ENCODE measurements at places on chromosomes 6 and 20.
A peak's percentile ranks its signal among the peaks of the same experiment; 100 is the strongest.

- DNase-seq = no peak
These were observed 444.9 kb upstream of the RNF217 start for GRCh38 chr6:124517339-124517738.

DNA sequence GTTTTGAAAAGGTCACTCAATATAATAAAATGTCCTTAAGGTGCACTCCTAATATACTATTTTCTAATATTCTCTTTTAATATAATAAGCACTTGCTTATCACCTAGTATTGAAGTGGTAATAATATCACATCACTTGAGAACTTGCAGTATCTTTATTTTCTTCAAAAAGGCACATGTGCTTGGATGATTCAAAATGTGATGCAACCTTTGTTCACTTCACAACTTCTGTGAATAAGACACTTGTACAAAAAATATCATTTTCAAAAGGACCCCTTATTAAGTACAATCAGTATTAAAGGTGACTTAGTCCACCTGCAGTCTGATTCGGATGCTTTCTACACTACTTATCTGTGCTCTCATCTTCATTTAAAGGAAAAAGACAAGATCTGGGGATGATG is 3.4 kb downstream of the PRELID3B start:
- no peak for DNase-seq

GRCh38 chr6:126447367-126447766 is 107.5 kb downstream of the CENPW start:
- no peak for DNase-seq

- no peak for DNase-seq
These were observed 74.2 kb downstream of the RIOK1 start for GRCh38 chr6:7463785-7464184.

GRCh38 chr6:22825210-22825609 is 255.8 kb downstream of the HDGFL1 start:
- DNase-seq = no peak

DNA sequence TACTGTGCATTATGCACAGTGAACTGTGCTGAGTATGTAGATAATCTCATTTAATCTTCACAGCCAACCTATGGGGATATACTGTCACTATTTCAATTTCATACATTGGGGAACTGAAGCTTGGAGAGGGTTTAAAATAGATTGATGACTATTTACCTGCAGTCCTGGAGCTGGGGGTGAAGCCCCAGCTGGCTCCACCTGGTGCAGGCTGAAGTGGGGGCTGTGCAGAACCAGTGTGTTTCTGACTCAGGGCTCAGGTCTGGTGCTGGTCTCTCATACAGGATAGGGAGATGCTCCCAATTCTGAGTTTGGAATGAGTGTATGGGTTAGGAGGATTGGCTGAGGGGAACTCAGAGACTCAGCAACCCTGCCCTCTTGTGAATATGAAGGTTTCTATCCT is 176.1 kb upstream of the CEP162 start:
- no peak for DNase-seq

DNA sequence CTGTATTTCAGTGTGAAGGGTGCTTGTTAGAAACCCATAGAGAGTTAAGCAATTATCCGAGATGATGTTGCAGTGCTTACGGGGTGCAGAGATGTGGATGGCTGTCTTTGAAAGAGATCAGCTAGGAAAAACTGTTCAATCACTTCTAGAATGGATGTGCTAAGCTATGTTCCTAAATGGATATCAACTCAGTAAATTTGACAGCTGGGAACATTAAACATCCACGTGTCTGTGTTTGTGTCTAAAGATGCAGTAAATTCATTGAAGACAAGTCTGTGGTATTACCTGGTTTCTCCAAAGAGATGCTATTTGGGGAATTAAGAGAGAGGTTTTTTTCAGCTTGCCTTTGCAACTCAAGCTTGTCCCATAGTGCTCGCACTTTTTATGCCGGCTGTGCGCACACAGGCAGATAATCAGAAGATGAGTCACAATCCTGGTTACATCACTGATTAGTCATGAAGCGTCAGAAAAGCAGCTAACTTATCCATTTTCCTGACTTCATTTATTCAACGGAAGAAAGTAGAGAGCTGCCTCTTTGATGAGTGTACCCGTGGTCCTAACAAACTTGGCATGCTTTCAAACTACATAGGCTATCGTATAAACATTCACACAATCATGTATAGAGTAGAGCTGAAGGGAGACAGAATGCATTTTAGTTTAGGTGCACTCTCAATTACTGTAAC is 691.7 kb upstream of the SLC35B3 start:
- no peak for DNase-seq

GRCh38 chr20:63734111-63734945 is 2.1 kb upstream of the LIME1 start:
- DNase-seq = no peak

GRCh38 chr6:101572627-101573026 is 179.1 kb downstream of the GRIK2 start:
- no peak for DNase-seq

DNA sequence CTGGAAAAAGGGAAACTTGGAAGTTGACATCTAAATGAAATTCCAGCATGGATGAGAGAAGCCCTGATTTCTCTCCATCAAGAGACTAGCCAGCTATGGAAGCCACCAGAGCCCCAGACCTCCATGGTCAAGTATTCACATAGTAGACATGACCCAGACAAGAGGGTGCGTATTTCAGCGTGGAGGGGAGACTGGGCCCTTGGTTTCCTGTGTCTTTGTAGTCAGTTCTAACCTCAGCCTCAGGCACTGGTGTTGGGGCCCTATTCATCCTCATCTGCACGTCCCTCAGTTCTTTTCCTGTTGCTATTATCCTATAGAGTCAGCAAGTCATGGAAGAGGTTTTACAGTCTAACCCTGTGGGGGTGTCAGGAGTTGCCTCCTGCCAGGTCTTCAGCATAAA is 12.5 kb downstream of the GNL1 start:
- no peak for DNase-seq

DNA sequence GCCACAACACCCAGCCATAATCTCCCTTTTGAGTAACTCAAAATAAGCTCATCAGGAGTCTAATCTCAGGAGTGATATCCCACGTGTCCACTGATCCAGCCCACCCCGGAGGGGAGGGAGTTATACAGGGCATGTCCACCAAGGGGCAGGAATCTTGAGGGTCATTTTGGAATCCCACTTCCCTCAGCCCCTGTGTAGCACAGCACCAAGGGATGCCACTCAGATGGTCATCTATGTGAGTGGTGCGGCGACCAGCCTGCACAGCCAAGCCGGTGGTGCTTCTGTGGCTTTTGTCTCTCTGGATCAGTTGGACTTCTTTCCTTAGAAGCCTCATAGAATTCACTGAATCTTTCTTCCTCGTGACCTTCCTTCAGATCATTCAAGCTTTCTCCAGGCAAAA is 11.0 kb upstream of the BCAS4 start:
- DNase-seq = no peak

DNA sequence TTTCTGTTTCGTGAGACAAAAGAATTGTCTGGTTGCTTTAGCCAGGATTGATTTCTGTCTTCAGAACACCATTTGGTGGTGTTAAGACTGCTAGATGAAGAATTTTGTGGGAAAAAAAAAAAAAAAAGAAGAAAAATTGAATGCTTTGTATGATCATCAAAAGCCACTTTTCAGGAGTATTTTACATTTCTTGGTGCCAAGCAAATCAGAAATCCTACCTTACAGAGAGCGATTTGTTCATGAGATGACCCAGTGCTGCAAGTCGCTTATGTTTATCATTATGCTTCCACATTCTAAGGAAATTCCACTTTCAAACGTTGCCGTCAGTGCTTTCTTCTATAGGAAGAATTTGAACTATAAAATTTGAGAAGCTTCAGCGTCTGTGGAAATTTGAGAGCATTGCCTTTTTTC is 228.7 kb downstream of the BCKDHB start:
- DNase-seq = no peak

- no peak for DNase-seq
These were observed 49.4 kb downstream of the PYGB start for GRCh38 chr20:25297141-25297905.

GRCh38 chr6:44073612-44074438 is 53.4 kb downstream of the MRPL14 start:
- no peak for DNase-seq

GRCh38 chr6:31158863-31159855 is 770 bp downstream of the TCF19 start:
- peak; percentile 4 for DNase-seq

Data from activated T-helper 1 cell treated with Interleukin-2 at 50 U/mL for 16 hours (primary cell).